Uterus (tissue), 4 donors: ENCODE measurements at places on chromosomes 2 and 18. TPM values are rescaled to one million over a fixed set of nuclear protein-coding genes. Genes with fewer than 3 reads are reported as not detected.

The FAM237A gene
- total RNA-seq, result not detected

The ERFE gene
- total RNA-seq, result not detected

The HOXD11 gene
- total RNA-seq, result 8.6 TPM

The HEATR5B gene
- total RNA-seq, result 60.3 TPM

The GYPC gene
- 75.0 TPM for total RNA-seq

The LCT gene
- not detected for total RNA-seq

The AOX1 gene
- total RNA-seq, result 52.6 TPM

The SERPINB10 gene
- total RNA-seq, result not detected

The SLC9A2 gene
- 0.29 TPM for total RNA-seq

The FAM210A gene
- 20.7 TPM for total RNA-seq

The ACVR1C gene
- 0.59 TPM for total RNA-seq

The RBMS1 gene
- 30.5 TPM for total RNA-seq

The ESPNL gene
- total RNA-seq, result not detected

The NBAS gene
- total RNA-seq, result 93.5 TPM

The KCNG2 gene
- not detected for total RNA-seq

The LYPD1 gene
- not detected for total RNA-seq

The PLCL1 gene
- total RNA-seq, result 17.7 TPM

The SEMA4F gene
- 14.5 TPM for total RNA-seq

The CHRND gene
- total RNA-seq, result not detected

The TTN gene
- 10.0 TPM for total RNA-seq

The FBXO36 gene
- total RNA-seq, result 8.2 TPM

The ANO7 gene
- total RNA-seq, result 0.21 TPM

The DYNAP gene
- not detected for total RNA-seq

The CRACDL gene
- 14.6 TPM for total RNA-seq

The CD28 gene
- 7.4 TPM for total RNA-seq

The MBD2 gene
- 27.6 TPM for total RNA-seq

The ZNF396 gene
- 0.59 TPM for total RNA-seq

The ZNF397 gene
- 42.8 TPM for total RNA-seq

The PLEK gene
- total RNA-seq, result under 0.01 TPM

The NPAS2 gene
- 66.5 TPM for total RNA-seq

The MC5R gene
- not detected for total RNA-seq

The IGFBP2 gene
- total RNA-seq, result 127 TPM

The SESTD1 gene
- 5.6 TPM for total RNA-seq

The NYAP2 gene
- total RNA-seq, result not detected

The ADRA2B gene
- total RNA-seq, result not detected

The GALR1 gene
- total RNA-seq, result not detected
